Stimulated activated CD4-positive, alpha-beta T cell treated with anti-CD3 and anti-CD28 coated beads, Interleukin-2, amount 100 ng/mL, for 48 hours (primary cell): ENCODE measurements at places on chromosomes 11 and 22.

GRCh38 chr11:79219186-79220045 lies 221.4 kb downstream of the TENM4 start:
- DNase-seq = no peak

- no peak for DNase-seq
These were observed 45.4 kb downstream of the CTTN start for GRCh38 chr11:70443773-70444030.

DNA sequence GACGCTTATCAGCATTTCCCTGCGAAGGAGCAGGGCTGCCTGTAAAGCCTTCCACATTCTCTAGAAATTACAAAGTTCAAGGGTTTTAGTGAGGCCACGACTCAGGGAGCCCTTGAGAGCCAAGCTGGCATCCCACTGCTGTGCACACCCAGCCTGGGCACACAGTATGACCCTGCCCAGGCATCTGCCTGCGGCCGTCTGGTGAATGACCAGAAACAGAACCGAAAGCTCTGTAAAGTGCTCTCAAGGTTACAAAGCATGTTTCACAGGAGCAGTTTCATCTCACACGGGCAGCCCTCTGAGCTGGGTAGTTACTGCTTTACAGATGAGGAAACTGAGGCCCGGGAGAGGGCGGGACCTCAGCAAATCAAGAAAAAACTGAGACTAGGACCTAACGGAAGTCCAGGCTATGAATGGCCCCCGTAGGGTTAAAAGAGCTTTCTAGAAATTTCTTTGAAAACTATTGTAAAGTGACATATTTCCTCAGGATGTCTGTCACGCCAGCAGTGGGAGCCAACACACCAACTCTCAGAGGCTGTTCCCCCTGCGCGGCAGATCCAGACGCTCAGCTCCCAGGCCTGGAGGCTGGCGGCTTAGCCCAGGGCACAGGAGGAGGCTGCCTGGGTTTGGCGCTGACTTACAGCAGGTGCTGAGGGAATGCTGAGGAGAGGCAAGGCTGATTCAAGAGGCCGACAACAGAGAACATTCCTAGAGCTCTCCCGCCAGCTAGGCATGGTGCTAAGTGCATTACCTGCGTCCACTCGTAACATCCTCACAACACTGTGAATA lies 7.7 kb upstream of the TCF20 start:
- DNase-seq = no peak

GRCh38 chr11:126155402-126156187 lies 55.9 kb downstream of the RPUSD4 start:
- no peak for DNase-seq

DNA sequence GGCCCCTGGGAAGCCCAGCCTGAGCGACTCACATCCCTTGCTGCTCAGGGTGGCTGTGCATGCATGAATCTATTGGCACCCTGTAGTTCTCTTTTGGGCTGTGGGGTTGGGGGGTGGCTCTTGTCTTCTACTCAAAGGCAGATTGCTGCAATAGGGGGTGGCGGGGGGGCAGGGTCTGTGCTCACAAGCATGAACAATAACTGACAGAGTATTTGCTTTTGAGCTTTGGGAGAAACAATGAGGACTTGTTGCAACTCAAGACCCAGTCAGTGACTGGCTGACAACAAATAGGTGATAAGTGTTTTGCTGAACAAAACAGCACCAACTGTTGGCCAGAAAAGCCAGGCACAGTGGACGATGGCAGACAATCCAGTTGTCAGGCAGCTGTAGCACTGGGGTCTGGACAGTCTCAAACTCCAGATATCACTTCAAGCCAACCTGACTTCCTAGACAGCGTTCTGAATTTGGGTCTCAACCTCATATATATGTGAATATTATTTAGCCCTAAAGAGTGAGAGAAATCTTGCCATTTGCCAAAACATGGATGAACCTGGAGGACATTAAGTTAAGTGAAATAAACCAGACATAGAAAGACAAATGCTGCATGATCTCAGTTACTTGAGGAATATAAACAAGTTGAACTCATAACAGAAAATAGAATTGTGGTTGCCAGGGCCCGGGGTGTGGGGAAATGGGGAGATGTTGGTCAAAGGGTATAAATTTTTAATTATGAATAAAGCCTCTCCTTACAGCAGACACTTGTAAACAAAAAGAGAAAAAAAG lies 61.7 kb downstream of the ME3 start:
- DNase-seq = no peak

DNA sequence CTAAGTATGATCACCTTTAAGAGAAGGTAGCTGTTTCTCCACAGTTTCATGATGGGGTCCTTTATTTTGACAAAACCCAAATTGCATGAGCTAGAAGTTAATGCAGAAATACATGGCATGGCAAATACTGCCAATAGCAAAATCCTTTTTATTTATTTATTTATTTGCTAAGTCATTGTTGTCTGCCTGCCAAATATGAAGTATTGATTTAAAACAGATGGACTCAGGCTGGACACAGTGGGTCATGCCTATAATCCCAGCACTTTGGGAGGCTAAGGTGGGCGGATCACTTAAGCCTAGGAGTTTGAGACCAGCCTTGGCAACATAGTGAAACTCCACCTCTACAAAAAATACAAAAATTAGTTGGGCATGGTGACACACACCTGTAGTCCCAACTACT lies 52.4 kb downstream of the LARGE2 start:
- DNase-seq = no peak

- no peak for DNase-seq
These were observed 6.5 kb upstream of the IL18BP start for GRCh38 chr11:71992136-71992730.

GRCh38 chr11:11622772-11623171 lies 967 bp upstream of the GALNT18 start:
- no peak for DNase-seq

DNA sequence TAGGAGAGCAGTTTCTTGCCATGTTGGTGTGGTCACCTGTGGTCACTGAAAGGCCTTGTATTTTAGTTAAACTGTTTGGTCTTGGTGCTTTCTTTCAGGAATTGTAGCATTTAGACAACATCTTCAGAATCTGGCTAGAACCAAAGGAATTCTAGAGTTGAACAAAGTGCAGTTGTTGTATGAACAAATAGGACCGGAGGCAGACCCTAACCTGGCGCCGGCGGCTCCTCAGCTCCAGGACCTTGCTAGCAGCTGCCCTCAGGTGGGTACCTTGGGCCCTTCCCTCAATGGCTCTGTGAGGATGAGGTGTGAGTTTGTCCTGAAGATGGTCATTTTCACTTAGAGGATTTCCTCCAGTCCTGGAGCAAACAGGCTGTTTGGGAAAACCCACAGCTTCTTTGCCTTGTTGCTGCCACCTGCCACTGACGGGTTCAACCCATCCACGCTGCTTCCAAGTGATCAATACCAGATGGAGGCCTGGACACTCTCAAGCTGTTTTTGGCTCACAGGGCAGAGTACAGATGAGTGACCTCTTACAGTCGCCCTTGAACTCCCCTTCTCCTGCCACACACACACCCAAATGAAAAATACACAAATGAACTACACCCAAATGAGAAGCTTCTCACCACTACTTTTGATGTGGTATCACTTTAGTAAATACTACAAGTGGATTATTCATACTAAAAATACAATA lies 45.2 kb downstream of the PPP2R1B start:
- no peak for DNase-seq

- no peak for DNase-seq
These were observed 218.8 kb upstream of the B3GAT1 start for GRCh38 chr11:134630861-134631260.

- DNase-seq = no peak
These were observed 1.4 kb upstream of the LHFPL7 start for GRCh38 chr22:24947881-24948280.

DNA sequence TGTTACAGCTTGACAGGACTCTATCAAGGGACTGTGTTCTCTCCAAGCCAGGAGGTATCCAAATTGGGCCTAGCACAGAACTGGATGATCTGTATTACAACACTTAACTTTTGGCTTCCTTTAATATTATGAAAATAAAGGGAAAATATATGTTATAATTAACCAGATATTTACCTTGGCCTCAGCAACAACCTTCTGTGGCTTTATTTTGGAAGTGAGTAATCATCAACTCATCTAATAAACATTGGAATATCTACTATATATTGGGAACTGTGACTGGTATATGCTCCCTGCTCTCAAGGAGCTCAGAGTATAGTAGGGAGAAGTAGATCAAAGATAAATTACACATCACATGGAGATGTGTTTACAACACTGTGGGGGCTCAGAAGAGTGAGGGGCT lies 352.2 kb downstream of the METTL15 start:
- DNase-seq = no peak

DNA sequence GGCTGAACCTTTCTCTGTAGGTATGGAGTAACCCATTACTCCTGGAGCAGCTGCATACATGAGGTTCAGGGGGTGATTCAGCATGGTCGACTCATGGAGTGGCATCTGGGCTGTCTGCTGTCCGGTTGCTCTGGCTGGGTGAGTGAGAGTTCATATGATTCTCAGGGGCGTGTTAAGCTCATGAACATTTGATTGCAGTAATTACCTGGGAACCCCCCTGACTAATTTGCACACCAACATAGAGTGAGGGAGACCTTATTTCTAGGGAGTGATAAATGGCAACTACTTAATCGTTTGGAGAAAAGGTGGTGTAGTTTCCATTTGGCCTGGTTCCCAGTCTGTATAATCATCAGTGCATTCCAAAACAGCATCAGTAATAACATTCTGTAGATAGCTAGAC lies 661.9 kb downstream of the ETS1 start:
- DNase-seq = no peak

GRCh38 chr22:44437216-44438055 lies 60.6 kb downstream of the RTL6 start:
- DNase-seq = no peak

GRCh38 chr11:93039531-93040240 lies 70.2 kb downstream of the MTNR1B start:
- DNase-seq = no peak

DNA sequence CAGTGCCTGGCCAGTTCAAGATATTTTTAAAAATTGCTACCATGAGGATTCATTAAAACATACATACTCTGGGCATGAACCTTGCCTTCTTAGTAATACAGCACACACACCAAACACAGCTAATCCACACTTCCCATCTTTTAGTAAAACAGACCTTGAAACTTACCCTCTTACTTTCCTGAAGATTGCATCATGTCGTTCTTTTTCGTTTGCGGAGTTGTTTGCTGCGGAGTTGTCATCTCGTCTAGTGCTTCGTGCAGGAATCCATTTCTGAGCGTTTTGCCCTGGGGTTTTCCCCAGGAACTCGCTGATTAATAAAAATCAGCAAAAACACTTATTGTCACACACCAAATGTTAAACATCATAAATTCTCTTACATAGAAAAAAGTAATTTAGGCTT lies 3.0 kb downstream of the EIF4G2 start:
- DNase-seq = no peak

- no peak for DNase-seq
These were observed 195.1 kb downstream of the ETS1 start for GRCh38 chr11:128392259-128392658.

- DNase-seq = no peak
These were observed 67.4 kb downstream of the SCUBE1 start for GRCh38 chr22:43275545-43276317.

GRCh38 chr11:44267750-44268613 lies 42.0 kb downstream of the ALX4 start:
- no peak for DNase-seq

- DNase-seq = no peak
These were observed 19.0 kb downstream of the POLD3 start for GRCh38 chr11:74611369-74611861.
